ENCODE measurements at places on chromosomes 6 and 20.

GRCh38 chr6:15503346-15503680 is 159.5 kb downstream of the DTNBP1 start:
- DNase-seq = no peak

DNA sequence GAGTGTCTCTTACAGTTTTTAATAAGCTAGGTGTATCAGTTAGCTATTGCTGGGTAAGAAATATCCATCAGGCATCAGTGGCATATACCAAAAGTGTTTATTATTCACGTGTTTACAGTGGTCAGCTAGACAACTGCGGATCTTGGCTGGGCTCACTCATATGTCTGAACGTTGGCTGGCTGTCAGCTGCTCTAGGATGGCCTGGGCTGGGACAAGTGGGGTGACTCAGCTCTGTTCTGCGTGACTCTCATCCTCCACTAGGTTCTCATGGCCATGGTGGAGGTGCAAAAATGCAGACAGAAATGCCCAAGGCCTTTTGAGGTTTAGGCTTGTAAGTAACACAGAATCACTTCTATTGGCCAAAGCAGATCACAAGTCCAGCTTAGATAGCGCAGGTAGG is 22.0 kb downstream of the ZNF341 start:
- no peak for DNase-seq

DNA sequence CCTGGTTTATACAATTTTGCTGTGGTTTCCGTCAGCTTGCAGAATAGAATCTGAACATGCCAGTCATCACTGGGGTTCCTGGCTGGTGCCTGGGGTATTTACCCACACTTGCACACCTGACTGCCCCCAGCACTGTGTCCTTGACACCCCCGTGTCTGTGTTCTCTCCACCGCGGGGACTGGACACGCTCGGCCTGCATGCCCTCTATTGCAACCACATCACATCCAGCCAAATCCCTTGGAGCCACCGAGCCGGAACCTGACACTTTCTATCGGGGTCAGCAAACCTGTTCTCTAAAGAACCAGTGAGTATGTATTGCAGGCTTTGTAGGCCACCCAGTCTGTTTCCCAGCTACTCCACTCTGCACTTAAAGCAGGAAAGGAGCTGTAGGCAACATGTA is 527.5 kb downstream of the PRKN start:
- DNase-seq = no peak

GRCh38 chr6:32097364-32097763 is 11.8 kb downstream of the TNXB start:
- no peak for DNase-seq

DNA sequence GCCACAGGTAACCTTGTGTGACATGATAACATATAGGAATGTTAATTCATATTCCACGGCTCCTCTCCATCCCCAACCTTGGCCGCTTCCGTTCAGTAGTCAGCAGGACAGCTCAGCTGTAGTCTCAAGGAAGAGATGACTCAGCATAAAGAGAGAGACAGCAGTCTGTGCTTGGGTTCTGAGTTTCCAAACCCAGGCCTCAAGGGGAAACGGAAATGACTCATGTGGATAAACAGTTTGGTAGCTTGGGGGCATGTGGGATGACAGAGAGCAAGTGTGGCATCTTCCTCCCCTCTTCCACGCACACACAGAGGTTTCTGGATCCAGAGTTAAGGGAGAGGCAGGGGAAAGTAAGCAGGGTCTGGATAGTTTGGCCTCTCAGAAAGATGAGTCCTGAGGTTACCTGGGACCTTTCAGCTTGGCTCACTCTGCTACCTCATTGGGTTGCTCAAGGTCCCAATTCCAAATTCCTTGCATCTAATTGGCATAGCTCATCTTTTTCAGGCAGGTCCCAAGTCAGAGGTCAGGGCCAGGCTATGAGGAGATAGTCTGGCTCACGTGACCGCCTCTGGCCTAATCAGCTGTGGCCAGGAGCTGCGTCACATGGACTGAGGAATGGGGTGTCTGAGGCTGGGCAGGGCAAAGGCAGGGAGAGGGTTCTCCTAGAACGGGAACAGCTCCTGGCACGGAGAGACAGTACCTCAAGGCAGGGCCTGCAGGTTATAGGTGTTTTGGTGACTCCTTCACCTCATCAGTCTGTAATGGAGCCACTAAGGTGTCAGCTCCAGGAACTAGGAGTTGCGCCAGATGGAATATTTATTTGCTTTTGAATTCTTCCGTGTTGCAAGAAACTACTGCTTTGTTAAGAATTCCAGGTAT is 36.5 kb upstream of the MLN start:
- DNase-seq = peak; percentile 46

- DNase-seq = no peak
Measured at GRCh38 chr20:48006036-48006833, 221.0 kb upstream of the SULF2 start.

DNA sequence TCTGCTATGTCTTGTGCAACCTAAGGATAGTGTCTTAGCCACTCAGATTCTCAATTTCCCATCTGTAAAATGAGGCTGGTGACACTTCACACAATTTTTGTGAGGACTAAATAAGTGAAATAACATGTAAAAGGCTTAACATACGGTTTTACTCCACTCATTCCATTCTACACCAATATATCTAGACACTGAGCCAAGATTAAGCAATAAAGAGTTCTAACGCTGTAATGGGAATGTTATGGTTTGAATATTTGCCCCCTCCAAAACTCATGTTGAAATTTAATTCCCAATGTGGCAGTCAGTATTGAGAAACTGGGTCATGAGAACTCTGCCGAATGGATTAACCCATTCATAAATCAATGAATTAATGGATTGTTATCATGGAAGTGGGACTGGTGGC is 301.0 kb downstream of the HACE1 start:
- no peak for DNase-seq

DNA sequence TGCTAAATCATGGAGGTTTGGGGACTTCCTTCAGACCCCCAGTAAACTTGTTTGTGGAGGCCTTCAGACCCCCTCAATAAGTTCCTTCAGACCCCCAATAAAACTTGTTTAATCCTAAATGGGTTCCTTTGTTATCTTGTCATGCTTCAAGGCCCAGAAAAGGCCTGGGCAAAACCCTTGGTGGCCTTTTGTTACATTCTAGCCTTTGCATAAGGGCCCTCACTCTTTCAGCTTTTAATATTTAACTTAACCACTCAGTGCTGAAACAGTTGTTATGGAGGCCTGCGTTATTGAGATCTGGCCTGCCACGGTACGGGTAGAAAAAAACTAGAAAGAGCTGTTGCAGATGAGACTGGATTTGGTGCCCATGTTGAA is 4.3 kb upstream of the DYNLRB1 start:
- DNase-seq = no peak

- DNase-seq = no peak
Measured at GRCh38 chr20:32296412-32296811, 19.0 kb downstream of the KIF3B start.

- no peak for DNase-seq
Measured at GRCh38 chr6:121460170-121460569, 24.7 kb downstream of the GJA1 start.

GRCh38 chr6:34115403-34115795 is 30.5 kb downstream of the GRM4 start:
- DNase-seq = no peak

DNA sequence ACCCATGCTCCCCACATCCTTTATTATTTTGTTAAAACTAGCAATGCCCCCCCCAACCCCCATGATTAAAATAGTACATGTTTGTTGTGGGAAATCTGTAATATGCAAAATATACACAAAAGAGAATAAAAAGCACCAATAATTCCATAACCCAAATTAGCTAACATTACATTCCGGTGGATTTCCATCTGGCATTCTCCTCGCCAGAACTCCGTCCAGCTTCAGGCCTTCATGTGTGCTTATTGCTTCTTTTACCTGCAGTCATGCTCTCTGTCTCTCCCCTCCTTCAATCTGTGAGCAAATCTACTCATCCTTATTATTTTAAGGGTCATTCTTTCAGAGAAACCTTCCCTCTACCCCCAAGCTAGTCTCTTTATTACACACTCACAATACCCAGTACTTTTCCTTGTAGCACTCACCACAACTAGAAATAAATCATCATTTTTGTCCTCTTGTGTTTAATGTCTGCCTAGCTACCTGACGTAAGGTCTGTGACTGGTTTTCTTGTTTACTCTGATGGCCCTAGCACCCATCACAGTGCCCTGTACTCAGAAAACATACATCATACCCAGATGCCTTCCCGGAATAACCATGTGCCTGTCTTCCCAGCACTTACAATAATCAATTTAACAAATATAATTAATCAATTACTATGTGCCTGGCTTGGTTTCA is 25.6 kb upstream of the IER3 start:
- peak; percentile 29 for DNase-seq

DNA sequence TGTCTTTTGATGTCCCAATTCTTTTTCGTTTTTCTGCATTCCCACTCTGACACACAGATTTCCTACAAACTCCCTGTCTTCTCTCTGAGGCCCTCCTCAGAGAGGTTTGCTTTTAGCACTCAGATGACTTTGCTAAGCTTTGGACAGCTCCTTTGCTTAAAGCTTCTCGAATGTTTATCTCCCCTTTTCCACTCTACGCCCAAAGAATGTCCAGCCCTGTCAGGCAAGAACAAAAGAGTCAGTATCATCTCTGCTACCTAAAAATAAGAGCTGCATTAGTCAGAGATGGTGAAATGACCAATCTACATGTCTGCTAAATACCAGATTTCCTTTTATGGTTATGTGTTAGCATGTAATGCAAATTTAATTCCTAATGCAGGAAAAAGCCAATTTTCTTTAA is 56.8 kb downstream of the PREP start:
- no peak for DNase-seq

- no peak for DNase-seq
Measured at GRCh38 chr6:170024940-170025339, 265.9 kb downstream of the DLL1 start.

DNA sequence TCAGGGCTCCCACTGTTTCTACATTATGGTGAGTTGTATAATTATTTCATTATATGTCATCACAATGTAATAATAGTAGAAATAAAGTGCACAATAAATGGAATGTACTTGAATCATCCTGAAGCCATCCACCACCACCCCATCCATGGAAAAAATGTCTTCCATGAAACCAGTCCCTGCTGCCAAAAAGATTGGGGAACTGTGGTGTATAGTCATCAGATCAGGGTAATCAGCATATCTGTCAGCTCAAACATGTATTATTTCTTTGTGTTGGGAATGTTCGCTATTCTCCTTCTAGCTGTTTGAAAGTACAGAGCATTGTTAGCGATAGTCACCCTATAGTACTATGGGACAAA is 33.8 kb upstream of the SLC22A23 start:
- DNase-seq = no peak

DNA sequence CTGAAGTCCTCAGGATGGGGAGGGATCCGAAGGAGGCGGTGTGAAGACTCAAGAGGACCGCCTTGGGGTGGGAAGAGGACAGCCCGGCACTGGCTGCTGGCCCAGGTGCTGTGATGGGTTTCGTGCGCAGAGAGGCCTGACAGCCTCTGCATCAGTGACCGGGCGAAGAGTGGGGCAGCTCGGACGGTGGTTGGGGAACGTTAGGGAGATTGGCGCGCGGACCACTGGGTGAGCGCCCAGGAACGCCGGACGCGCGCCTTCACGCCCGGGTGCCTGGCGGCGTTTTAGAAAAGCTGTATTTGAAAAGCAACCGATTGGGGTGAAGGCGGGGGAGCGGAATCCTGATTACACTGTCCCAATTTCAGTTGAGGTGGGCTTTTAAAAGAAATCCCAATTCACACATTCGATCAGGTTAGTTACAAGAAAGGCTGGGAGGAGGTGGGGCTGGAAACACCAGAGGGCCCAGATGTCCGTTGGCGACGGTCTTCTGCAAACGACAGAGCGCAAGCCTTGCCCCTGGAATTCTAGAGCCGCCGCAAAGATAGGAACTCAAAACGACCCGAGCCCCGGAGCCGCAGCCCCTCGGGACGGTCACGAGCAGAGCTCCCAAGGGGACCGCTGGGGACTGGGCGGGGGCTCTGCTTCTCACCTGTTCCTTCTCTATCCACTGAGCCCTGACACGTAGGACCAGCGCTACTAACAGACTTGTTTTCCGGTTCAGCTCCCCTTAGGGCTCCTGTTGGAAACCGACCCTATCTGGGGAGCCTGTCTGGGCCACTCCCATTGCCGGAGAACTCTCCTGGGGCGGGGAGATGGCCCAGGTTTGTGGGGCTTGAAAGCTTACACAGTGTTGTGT is 8.5 kb upstream of the TRIM40 start:
- no peak for DNase-seq

DNA sequence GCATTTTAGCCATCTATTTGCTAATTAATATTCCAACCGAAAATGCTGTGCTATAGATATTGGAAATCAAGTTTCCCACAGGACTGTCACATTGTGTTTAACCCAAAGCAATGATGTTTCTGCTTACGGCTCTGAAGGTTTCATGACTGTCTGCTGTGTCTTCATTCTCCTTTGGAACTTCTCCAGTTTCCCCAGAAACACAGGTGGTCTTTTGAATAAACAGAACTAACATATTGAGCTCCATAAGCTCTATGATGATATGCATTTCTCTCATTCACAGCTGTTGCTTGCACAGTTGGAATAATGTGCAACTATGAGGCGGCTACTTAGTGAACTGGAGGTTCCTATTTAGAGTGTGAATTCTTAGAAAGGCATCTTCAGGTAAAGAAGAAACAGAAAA is 266.0 kb upstream of the ID4 start:
- no peak for DNase-seq

GRCh38 chr20:20736303-20736702 is 23.9 kb upstream of the RALGAPA2 start:
- DNase-seq = no peak

DNA sequence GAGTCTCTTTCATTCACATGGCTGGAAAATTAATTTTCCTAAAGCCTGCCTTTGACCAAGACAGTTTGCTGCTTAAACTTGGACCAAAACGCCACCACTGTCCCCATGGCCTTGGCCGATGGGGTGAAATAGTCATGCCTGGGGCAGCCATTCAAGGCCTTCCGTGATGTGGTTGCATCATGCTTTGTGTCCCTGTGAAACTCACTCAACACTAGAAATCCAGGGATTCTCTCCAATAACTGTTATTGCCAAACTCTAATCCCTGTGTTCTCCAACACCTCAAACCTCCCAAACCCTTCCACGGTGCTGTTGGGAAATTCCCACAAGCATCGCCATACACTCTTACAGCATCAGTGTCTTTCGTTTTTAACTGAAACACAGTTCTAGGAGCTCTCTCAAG is 1.4 kb upstream of the TXNDC5 start:
- DNase-seq = no peak

GRCh38 chr6:69948479-69949114 is 82.2 kb downstream of the COL19A1 start:
- DNase-seq = no peak

DNA sequence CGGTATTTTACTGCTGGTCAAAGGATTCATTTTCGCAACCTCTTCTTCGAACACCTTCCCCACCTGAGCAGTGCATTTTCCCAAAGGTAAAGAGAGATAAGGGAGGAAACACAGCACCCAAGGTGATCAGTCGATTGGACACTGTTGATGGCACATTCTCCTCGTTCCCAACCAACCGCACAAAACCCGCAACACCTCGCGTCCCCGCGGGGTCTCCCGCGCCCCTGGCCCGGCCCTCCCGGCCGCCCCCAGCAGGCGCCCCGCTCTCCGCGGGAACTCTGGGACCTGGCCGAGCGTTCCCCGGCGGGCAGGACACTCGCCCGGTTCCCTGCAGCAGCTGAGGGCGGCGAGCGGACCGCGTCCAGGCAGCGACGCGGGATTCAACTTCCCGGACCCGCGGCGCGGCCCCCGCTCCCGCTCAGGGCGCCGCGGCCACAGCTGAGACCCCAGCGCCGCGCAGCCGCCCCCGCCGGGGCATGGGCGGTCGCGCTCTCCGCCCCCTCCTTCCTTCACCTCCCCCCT is 506 bp downstream of the RGS17 start:
- no peak for DNase-seq

GRCh38 chr6:32254761-32255198 is 30.9 kb upstream of the NOTCH4 start:
- DNase-seq = no peak

Measured in CD4-positive, alpha-beta T cell treated with Interleukin-2 at 100 ng/mL for 4 hours (primary cell).